Lung (tissue), 17 donors: ENCODE measurements at places on chromosomes 3 and 15. TPM values are rescaled to one million over a fixed set of nuclear protein-coding genes. Genes with fewer than 3 reads are reported as not detected.

GRCh38 chr3:53089511-53089910, 40.7 kb downstream of the RFT1 start:
- no peak overlapping the region for H3K27ac ChIP-seq
- H3K4me1 ChIP-seq, result peaks cover 5% of the 10 kb centered on the region
- peaks cover 12% of the 10 kb centered on the region for H3K36me3 ChIP-seq
- H3K27me3 ChIP-seq, result no peaks in the 10 kb centered on the region
- H3K4me3 ChIP-seq, result no peak overlapping the region

The GRAMD2A gene
- total RNA-seq, result 4.0 TPM

- H3K27ac ChIP-seq, result no peak overlapping the region
- H3K27me3 ChIP-seq, result no peaks in the 10 kb centered on the region
- DNase-seq, result no peak
- no peaks in the 10 kb centered on the region for H3K36me3 ChIP-seq
- no peak overlapping the region for H3K4me3 ChIP-seq
- no peaks in the 10 kb centered on the region for H3K4me1 ChIP-seq
Observed at GRCh38 chr3:85796140-85796539, 837.4 kb downstream of the CADM2 start.

The ST8SIA2 gene
- 1.4 TPM for total RNA-seq

The PDCD6IP gene
- total RNA-seq, result 239 TPM

DNA sequence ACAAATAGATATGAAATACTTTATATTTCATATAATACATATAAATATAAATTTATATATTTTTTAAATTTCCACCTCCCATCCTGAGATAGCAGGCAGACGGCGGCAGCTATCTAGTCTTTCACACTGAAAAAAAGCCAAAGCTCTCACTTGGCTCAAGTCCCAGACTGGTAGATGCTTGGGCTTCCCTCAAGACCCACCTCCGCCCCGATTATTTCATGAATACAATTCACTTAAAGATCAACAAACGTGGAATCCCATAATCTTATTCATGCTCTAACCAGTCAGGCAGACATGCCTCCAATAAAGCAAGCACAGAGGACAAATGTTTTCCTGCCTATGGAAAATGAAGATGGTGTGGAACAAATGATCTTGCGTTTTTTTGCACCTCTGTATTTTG, 275.9 kb upstream of the NR2F2 start:
- no peaks in the 10 kb centered on the region for H3K27me3 ChIP-seq
- H3K36me3 ChIP-seq, result no peaks in the 10 kb centered on the region

The TM4SF4 gene
- total RNA-seq, result 1.9 TPM

The TMEM212 gene
- total RNA-seq, result 11.5 TPM

DNA sequence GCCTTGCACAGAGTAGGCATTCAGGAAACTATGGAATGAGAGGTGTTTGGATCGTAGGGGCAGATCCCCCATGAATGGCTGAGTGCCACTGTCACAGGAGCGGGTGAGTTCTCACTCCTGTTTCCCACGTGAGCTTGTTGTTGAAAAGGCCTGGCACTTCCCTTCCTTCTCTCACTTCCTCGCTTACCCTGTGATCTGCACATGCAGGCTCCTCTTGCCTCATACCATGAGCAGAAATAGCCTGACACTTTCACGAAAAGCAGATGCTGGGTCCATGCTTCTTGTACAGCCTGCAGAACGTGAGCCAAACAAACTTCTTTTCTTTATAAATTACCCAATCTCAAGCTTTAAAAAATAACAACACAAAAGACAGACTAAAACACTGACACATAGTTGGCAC, 55.4 kb downstream of the AGBL1 start:
- peaks cover 21% of the 10 kb centered on the region for H3K4me1 ChIP-seq
- DNase-seq, result peak; percentile 90
- H3K4me3 ChIP-seq, result no peak overlapping the region
- no peak overlapping the region for H3K27ac ChIP-seq
- H3K36me3 ChIP-seq, result no peaks in the 10 kb centered on the region
